ENCODE measurements at places on chromosomes 13 and 19.

DNA sequence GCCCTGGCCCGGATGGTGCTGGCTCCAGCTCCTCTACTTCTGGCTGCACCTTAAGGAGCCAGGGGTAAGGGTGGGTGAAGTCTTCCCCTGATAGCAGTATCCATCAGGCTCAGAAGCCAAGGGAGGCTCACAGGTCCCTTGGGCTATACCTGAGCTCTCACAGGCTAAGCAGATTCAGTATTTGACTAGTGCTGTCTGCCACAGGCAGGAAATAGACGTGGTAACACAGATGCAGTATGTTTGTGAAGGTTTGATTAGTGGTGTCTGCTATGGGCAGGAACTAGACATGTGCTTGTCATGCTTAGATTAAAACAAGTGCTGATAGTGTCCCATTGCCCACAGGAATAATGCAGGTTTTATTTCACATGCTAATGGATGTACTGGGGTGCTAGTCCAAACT lies 4.0 kb downstream of the SYT5 start:
- DNase-seq, result no peak

- no peak for DNase-seq
Observed at GRCh38 chr13:81745391-81745790, 1404.5 kb upstream of the SPRY2 start.

GRCh38 chr13:20148501-20149183 lies 12.2 kb downstream of the GJA3 start:
- DNase-seq, result no peak

GRCh38 chr19:13881692-13882418 lies 4.9 kb downstream of the NANOS3 start:
- DNase-seq, result peak; percentile 64

- peak; percentile 69 for DNase-seq
Observed at GRCh38 chr19:48393559-48394330, at the start of gene GRIN2D. TSS of gene GRIN2D (plus strand) at chr19:48393668. CDS start at chr19:48398393, 4,725 bp downstream.

GRCh38 chr13:73272831-73273230 lies 214.0 kb downstream of the KLF5 start:
- no peak for DNase-seq

DNA sequence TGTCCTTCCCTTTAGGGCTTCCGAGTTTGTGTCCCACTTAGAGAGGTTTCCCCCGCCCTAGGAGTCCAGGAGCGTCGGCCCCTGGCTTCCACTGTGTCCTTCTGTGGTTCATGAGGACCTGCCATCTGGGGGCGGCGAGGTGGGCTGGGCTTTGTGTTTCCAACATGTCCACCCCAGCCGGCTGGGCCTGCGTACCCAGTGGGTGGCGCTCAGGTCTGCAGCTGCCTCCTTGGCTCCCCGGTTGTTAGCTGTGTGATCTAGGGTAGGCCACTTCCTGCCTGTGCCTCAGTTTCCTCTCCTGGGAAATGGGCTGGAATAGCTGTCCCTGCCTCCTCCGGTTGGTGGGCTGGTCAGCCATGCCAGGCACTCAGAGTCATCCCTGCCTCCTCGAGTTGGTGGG lies 28.4 kb downstream of the KDM4B start:
- DNase-seq, result no peak

- DNase-seq, result no peak
Observed at GRCh38 chr13:51632591-51633362, 48.5 kb downstream of the WDFY2 start.

GRCh38 chr13:22536851-22537250 lies 643.9 kb upstream of the SGCG start:
- DNase-seq, result no peak

DNA sequence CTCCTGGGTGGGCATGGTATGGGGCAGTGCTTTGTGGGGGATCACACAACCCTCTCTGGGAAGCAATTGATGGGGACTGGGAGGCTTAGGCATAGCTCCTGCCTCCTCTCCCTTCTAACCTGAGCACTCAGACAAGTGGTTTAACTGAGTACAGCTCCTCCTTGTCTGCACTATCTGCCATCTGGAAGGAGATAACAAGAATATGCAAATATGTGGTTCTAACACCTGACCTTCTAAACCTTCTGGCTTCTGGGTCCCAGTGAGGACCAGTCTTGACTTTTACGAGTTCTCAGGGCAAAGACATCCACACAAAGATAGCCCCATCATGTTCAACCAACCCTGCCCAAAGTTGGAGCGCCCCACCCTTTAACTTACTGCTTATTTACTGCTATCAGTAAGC lies 381.0 kb upstream of the TSHZ3 start:
- no peak for DNase-seq

DNA sequence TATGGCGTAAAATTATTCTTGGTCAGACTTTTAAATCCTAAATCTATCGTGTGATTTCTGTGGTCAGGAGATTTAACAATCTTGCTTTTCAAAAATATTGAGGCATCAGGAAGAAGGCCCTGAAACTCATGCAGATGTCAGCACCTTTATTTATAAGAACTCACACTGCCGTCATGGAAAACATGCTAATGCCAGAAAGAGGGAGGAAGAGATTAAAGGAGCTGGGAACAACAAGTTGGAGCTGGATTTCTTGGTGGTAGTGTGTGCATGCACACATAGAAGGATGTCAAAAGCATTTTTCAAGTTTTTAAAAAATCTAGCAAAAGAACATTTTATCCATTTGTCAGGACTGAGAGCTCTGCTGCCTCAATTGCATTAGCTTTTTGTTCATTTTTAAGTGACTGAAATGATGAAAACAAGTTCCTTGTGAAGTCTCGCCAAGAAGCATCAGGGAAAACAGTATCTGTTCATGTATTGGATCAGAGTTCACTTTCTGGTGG lies 342.5 kb downstream of the SPRY2 start:
- no peak for DNase-seq

DNA sequence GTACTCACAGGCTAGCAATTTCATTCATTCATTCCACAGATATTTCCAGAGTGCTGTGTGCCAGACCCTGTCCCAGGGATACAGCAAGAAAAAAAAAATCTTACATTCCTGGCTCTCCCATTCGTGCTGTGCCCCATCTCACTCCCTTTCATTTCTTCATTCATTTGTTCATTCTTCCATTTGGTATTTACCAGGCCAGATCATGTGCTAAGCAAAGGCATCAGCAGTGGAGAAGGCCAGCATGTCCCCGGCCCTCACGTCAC lies 2.3 kb downstream of the MAP3K10 start:
- DNase-seq, result no peak

- no peak for DNase-seq
Observed at GRCh38 chr13:32663660-32664059, 77.4 kb downstream of the PDS5B start.

- DNase-seq, result no peak
Observed at GRCh38 chr13:108437496-108437895, 168.0 kb downstream of the TNFSF13B start.

- DNase-seq, result no peak
Observed at GRCh38 chr13:109436841-109437240, 349.5 kb downstream of the IRS2 start.

DNA sequence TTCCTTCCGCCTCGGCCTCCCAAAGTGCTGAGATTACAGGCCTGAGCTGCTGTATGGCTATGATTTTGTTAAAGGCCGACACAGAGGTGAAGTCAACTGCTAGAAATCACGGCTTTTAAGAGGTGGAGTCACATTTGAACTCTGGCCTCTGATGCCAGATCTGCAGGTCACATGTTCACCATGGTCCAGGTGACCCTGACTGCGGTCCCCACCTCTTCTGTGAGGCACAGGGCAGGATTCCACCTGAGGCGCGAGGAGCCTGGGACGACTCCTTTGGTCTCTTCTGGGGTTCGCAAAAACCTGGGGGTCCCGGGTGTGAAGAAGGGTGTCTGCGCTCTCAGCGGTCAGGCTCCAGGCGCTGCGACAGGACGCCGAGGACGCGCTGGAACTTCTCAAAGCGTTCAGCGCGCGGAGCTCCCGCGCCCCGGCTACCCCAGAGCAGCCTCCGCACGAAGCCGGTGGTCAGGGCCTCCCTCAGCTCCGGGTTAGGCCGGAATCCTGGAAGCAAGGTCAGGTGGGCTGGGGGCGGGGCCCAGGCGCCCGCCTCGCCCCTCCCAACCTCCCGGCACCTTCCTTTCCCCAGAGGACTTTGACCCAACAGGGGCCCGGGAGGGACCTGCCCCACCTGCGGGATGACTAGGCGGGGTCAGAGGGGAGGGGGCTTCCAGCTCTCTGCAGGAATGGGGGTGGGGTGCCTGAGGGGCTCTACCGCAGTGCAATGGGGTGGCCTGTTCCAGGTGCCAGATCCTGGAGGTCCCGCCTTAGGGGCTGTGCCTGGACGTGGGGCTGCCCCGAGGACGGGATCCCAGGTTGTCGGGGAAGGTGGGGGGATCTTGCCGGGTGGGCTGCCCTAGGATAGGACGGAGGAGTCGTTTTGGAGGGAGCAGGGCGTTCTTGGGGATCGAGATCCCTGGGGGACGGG lies 13.0 kb downstream of the TRIP10 start:
- DNase-seq, result peak; percentile 62

GRCh38 chr19:45591004-45591637 lies 6.5 kb upstream of the OPA3 start:
- DNase-seq, result peak; percentile 41

GRCh38 chr19:11306337-11306736 lies 10.4 kb downstream of the TSPAN16 start:
- DNase-seq, result no peak

DNA sequence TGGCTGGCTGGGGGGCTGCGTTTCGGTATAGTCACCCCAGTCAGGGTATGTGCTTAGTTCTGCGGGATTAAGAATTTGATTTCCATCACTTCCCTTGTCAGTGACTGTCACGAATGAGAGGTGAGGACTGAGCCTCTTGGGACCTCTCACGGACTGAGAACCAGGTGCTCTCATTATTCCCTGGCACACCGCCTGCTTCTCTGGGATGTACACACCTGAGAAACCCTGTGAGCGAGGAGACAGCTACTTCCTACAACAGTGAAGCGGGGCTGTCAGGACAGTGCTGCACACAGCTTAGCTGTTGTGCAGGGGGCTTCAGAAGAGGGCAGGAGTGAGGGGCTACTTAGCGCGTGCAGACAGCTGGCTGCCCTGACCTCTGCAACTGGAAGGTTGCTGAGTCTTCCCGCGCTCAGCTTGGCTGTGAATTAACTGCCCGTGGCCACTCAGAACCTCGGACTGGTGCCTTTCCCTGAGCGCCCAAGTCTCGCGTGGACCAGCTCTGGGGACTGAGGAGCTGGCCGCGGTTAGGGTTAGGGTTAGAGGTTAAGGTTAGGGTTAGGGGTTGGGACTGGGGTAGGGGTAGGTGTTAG lies 65.3 kb upstream of the MCF2L start:
- no peak for DNase-seq

GRCh38 chr19:45995715-45996385 lies 583 bp downstream of the CCDC61 start:
- no peak for DNase-seq

- DNase-seq, result no peak
Observed at GRCh38 chr19:38661996-38662395, 14.5 kb downstream of the ACTN4 start.

DNA sequence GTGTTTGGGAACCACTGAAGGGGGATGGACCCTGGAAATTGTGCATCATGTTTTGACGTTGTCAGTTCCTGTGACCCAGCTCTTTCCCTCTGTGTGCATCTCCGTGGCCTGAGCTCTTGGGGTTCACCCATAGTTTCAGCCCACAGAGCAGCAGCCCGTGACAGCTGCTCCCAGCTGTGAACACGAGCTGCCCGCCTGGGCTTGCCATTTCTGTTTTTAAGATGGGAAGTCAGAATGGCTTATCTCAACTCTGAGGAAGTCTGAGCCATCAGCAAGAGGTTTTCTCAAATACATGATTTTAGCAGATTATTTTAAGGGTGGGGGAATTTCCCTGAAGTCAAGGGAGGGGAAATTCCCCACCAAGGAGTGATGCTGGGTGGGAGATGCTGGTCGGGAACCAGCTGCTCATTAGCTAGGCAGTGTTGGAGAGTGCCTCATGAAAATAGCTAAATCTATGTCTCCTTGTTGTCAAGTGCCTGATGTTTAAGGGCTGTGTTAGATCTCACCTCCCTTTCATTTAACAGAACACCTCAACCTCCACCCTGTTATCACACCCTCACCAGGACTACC lies 34.8 kb upstream of the C1QTNF9 start:
- peak; percentile 35 for DNase-seq

DNA sequence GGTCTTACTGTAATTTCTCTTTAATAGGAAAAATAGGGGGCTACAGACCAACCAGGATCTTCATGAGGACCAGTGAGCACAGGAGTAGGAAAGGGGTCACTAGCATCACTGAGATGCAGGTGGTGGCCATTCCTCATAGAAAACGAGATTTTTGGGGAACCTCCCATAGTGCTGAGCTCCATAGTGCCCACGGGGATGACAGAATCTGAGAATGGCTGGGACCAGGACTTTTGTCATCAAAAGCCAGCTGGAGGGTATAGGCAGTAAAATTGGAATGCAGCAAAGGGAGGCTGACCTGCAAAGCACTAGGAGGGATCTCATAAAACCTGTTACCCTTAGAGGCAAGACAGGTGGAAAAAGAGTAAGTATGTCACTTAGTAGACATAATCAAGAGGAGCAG lies 28.4 kb upstream of the CEACAM21 start:
- DNase-seq, result no peak

- DNase-seq, result no peak
Observed at GRCh38 chr13:92262100-92262788, 863.8 kb downstream of the GPC5 start.

DNA sequence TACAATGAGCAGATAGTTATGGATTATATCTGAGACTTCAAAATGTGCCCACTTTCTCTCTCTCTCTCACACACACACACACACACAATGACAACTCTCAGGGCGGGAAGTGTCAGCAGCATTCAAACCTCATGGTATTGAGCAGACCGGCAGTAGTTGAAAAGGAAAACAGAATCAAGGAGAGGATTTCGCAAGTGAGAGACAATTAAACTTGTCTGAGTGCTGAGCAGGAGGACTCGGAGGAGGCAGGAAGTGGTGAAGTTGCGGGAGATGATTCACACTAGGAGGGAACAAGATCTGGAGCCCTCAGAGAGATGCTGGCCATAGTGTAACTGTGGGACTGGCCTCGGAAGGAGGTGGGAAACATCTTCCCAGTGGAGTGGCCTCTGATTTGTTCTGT lies 353.1 kb downstream of the EFNB2 start:
- no peak for DNase-seq

DNA sequence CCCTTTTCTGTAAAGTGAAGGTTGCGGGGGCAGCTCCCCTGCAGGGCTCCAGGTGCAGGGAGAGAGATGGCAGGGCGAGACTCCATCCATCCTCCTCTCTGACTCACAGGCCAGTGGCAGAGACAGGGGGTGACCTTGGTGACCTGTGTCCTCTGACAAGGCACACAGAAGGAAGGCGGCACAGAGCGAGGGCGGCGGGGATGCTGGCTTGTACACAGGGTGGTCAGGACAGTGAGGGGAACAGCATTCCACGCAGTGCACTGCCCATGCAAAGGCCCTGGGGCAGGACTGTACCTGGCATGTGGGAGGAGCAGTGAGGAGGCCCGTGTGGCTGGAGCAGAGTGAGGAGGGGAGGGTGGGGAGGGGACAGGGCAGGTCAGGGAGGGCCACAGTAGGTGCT lies 7.7 kb downstream of the NDUFA11 start:
- DNase-seq, result no peak

DNA sequence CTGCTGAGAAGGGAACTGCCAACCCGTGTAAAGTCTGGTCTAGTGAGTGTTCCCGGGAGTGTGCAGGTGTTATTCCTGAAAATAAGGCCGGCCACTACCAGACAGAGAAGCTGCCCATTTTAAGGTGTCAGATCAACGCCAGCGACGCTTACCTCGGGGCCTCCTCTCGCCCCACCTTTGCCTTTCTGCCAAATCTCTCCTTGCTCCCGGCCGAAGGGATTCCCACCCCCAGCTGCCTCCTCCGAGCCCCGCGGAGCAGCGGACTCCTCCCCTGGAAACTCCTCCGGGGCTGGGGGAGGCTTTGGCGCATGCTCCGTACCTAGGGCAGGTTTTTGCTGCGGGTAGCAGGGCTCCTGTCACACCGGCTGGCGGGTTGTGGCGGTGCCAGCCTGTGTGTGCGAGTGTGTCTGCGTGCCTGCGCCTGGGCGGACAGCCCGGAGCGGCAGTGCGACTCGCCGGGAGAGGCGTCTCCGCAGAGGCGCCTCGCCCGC lies at the start of gene HS6ST3:
HS6ST3 (plus strand) TSS at position 359 of the 491 bp plus-strand sequence.
- DNase-seq, result peak; percentile 80

All from right kidney (tissue), 9 donors.